HFFc6 (cell line): ENCODE measurements at places on chromosomes 5 and 9.

DNA sequence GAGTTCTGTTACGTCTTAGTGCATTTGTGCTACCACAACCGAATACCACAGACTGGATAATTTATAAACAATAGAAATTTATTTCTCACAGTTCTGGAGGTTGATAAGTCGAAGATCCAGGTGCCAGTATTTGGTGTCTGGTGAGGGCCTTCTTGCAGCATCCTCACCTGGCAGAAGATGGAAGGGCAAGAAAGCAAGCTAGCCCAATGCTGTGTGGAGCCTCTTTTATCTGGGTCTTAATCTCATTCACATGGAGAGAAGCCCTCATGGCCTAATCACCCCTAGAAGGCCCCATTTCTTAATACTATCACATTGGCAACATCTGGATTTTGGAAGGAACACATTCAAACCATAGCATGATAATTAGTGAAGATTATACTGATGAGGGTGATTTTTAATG, 159.3 kb downstream of the CHSY3 start:
- DNase-seq, result no peak

GRCh38 chr5:113128082-113128481, 151.5 kb downstream of the DCP2 start:
- DNase-seq, result no peak

- DNase-seq, result no peak
Measured at GRCh38 chr5:108129129-108129528, 252.8 kb downstream of the FBXL17 start.

GRCh38 chr5:135433681-135434426, 13.3 kb downstream of the DCANP1 start:
- DNase-seq, result peak; percentile 47

GRCh38 chr9:18800579-18800978, 232.4 kb downstream of the SAXO1 start:
- no peak for DNase-seq

GRCh38 chr9:12790001-12790400, 15.2 kb downstream of the LURAP1L start:
- no peak for DNase-seq

- DNase-seq, result no peak
Measured at GRCh38 chr5:134969166-134969565, 1.5 kb downstream of the CATSPER3 start.

- no peak for DNase-seq
Measured at GRCh38 chr9:121643473-121643872, 8.0 kb upstream of the DAB2IP start.

DNA sequence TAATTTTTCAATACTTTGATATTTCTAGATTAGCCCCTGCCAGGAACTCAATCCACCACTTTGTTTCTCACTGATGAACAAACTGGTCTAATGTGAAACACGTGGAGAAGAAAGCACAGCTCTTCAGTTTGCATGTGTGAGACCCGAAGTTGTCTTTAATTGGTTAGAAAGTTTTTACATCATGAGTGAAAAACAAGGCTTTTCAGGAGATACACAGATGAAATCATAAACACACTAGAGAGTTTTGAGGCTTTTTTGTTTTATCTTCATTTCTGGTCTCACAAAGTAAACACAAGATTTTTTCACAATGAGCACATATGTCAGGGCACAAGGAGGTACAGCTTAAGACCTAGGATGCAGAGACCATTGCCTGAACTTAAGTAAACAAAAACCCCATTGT, 84.5 kb upstream of the MOCS2 start:
- peak; percentile 6 for DNase-seq

DNA sequence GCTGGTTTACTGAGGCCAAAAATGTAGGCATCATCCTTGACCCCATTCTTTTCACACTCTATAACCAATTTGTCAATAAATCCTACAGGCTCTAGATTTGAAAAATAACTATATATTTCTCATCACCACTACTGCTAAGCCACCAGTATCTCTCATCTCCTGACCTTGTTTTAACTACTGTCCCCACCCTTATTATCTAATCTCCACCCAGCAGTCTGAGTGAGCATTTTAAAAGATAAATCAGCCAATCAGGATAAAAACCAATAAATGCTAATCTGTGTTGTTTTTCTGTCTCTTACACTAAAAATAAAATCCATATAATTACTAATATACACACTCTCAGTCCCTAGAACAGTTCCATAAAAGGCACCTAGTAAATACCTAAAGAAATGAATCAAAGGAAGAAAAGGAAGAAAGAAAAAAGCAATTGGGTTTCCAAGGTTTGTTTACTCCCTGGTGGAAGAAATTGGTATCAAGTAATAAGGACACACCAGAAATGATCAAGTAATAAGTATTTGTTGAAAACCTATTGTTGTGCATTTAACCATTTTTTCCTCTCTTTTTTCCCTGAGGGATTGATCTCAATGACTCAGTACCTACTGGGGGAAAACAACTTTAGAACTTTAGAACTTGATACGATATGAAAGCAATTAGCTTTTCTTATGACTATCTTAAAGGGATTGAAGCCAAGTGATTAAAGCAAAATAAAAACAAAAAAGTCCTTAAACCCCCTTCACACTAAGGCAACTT, 19.3 kb downstream of the MRPS27 start:
- no peak for DNase-seq

DNA sequence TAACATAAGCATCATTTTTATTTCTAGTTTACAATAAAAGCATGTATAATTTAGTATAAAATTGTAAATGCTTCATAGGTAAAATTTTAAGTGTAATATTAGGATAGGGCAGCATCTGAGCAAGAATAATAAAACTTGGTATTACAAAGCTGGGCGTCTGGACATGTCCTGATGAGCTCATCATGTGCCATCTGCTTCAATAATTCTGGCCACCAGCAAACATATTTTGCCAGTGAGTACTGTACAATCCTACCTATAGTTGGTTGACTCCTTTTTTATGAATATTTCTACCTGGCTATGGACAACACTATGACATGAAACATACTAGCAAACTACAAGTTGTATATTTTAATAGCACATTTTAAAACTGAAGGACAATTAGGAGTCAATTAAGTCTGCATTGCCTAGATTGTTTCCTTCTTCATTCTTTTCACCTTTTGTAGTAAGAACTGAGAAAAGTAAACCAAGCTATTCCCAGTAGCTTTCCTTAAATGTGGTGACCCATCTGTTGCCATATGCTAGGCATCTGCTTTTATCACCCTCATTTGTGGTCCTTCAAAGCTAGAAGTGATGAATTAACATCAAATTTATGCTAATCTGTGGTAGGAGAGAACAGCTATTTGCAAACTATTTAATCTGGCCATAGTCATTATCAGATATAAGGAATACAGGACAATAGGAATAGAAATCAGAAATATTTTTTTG, 23.4 kb downstream of the LURAP1L start:
- no peak for DNase-seq

DNA sequence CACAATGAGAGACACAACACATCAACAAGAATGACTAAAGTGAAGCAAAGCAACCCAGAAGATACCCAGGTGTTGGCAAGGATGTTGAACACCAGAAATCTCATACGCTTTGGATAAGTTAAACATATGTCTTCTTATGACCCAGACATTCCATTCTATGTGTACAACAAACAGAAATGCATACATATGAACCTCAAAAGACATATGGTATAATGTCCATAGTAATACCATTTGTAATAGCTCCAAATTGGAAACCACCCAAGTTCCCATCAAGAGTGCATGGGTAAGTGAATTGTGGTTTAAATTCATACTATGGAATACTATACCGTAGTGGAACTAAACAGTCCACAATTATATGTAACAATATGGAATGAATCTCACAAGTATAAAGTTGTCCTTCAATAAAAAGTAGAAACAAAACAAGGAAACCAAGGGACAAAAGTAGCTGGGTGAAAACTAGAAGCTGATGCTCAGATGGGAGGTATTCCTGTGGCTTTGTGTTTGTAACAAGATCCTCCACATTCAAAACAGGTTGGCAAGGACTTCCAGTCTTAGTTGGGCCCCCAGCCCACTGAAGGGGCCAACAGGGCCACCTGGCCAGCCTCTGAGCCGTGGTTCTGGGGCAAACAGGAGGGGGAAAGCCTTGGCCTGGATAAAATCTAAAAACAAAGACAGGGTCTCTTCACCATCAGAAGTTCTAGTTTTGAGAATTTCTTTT, 171.8 kb upstream of the PITX1 start:
- no peak for DNase-seq

- no peak for DNase-seq
Measured at GRCh38 chr5:16464664-16465543, 696 bp downstream of the ZNF622 start.
